ENCODE measurements at places on chromosomes 6 and 20.

DNA sequence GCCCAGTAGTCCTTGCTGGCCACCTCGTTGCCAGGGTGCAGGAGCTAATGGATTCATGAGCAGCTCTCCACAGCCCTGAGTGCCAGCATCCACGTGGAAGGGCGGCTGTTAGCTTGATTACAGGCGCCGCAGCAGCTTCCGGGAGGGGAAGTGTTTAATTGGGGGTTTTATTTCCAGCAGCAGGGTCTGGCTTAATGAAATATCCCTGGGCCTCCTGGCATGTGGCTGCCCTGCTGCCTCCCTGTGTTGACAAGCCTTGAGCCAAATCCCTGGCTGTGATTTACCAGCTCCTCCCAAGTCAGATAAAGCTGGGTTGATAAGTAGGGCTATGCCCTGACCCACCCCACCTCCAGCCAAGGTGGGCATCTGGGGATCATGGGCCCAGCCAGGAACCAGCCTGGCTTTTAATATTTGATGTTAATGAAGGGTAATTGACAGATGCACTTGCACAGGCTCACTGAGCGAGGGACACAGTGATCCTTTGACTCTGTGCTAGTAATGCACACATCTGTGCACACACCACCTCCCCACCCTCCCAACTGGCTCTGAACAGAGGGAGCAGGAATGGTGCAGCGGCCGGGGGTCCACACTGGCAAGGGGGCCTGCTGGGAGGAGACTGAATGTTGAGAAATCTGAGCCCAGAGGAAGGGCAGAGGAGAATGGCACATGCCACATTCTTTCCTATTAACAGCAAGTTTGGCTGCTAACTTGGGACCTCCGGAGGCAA, 13.6 kb downstream of the GLP1R start:
- DNase-seq, result no peak

GRCh38 chr6:134928151-134928900, 21.6 kb downstream of the ALDH8A1 start:
- no peak for DNase-seq

GRCh38 chr6:118889163-118889562, 4.8 kb upstream of the ASF1A start:
- DNase-seq, result no peak

- peak; percentile 23 for DNase-seq
Observed at GRCh38 chr20:58839474-58839874, 11.2 kb downstream of the GNAS-AS1 start.

- no peak for DNase-seq
Observed at GRCh38 chr6:121851056-121851455, 415.6 kb downstream of the GJA1 start.

GRCh38 chr6:24848461-24848860, 49.7 kb upstream of the ARMH2 start:
- no peak for DNase-seq

DNA sequence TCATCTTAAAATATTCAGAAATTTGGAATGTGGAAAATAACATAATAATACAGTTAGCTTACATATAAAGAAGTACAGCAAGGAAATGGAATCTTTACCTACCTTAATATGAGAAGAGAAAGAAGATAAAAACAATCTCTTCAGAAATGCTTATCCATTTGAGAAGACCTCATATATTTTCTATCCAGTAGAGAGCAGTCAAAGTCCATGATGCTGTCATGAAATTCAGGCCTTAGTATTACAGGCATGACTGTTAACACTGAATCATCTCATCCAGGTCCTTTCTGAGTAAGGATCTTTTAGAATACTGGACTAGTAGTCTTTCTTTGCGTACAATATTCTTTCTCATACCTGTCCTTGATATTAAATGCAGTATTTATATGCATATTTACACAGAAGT, 713.4 kb downstream of the CD109 start:
- DNase-seq, result peak; percentile 82

DNA sequence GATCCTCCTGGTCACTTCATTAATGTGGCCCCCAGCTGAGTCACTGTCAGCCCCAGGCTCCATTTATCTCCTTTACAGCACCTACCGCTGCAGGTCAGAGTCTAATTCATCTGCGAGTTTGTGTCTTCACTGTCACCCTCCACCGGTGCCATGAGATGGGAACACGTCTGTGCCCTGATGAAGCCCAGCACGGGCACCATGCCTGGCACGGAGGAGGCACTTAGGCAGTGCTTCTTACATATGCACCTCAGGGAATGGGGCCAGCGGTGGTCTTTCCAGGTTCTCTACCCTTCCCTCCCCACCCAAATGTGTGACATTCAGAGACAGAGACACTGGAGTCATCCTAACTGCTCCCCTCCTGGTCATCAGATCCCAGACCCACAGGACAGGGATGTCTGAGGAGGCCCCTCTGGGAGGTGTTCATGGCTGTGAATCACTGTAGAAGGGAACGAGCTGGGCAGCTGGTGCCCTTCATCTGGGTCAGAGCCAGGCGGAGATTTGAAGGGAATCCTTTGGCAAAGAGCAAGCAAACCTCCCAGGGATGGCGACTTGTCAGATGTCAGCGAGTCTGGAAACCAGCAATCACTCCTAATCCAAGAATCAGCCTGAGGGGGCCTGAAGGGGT, 364.6 kb downstream of the PREX1 start:
- DNase-seq, result no peak

DNA sequence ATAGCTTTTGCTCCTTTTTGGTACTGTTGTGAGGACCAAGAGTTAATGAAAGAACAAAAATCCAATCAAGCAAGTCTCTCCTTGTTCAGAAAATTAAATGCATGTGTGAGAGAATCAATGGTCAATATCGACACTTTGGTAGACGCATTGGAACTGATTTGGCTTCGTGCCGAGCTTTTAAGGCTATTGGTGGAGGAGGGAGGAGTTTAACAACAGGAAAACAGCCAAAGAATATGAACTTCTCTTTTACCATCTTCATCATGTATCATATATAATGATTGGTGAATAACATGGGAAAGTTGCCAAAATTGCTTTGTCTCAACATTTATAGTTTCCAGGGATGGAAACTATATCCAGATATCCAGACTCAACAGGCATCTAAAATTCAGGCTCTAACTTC, 266.5 kb upstream of the CITED2 start:
- DNase-seq, result no peak

DNA sequence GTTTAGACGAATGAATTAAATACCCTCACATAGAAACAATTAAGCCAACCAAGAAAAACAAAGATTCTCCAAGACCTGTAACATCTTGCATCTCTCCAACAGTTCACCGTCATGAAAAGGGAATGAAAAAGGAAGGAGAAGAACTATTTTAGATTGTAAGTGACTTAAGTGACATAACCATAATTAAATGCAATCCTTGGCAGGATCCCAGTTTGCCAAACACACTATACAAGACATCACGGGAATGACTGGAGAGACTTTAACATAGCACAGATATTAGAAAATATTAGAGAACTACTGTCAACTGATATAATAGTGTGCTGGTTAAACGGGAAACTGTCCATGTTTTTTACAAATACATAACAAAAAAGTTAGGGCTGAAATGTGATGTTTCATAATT, 22.2 kb downstream of the EPB41L2 start:
- DNase-seq, result no peak

DNA sequence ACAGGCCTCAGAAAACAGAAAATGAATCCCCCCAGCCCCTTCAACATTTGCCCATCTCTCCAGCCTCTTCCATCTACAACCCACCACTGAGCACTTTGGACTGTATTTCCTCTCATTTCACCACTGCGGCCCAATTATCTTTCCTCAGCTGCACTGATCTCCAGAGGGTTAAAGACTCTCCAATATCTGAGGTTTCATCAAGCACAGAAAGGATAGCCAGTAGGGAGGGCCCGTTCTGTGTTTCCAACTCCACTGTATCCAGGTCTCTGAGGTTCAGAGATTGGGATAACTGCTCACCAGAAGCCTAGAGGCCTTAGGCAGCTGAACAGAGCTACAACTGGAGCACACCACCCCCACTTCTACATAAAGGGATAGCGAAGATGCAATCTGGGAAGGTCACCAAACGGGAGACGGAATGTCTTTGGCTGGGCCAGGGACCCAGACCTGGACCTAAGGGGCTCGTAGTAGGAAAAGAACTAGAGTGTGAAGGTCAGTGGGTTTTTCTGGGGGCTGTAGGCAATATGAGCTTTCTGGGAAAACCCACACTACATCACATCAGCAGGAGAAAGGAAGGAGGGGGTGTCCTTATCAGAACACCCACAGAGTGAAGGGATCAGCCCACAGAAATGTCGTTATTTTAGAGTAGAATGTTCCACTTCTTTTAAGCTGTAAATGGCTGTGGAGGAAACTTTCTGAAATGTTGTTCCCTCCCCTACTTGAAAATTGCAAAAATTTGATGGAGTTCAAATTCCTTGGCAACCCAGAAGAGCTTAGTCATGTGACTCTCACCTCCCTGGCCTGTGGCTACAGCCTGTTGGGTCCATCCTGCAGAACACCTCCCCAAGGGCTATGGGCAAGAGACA, 7.3 kb downstream of the KCNK5 start:
- DNase-seq, result no peak

DNA sequence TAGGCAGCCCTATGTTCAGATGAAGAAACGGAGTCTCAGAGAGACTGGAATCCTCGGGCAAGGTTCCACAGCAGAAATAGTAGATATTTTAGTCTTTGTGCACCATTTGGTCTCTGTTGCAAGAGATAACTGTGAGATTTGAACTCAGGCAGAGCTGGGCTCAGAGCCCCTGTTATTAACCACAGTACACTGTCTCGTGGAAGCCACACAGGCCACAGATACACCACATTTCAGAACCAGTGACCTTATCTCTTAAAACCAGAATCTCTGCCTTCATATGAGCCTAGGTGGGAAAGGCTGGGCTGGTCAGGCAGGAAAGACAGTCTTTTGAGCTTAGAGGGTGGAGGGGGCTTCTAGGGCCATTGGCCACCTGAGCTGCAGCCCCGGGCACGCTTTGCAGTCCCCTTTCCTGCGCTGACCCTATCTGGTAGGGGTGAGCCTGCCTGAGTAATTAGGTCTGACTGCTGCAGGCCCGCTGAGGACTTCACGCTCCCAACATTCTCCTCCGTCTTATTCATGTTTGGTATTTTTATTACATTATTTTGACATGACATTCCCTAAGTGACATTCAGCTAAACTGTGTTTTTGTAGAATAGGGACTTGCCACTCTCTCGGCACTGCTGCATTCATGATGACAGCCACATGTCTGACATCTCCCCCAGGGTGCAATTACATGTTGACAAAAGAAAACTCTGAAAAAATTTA, 71.1 kb downstream of the KCNB1 start:
- DNase-seq, result no peak

- peak; percentile 25 for DNase-seq
Observed at GRCh38 chr20:50130356-50130723, 17.4 kb upstream of the UBE2V1 start.

- DNase-seq, result no peak
Observed at GRCh38 chr6:39984051-39984450, 49.8 kb upstream of the MOCS1 start.

DNA sequence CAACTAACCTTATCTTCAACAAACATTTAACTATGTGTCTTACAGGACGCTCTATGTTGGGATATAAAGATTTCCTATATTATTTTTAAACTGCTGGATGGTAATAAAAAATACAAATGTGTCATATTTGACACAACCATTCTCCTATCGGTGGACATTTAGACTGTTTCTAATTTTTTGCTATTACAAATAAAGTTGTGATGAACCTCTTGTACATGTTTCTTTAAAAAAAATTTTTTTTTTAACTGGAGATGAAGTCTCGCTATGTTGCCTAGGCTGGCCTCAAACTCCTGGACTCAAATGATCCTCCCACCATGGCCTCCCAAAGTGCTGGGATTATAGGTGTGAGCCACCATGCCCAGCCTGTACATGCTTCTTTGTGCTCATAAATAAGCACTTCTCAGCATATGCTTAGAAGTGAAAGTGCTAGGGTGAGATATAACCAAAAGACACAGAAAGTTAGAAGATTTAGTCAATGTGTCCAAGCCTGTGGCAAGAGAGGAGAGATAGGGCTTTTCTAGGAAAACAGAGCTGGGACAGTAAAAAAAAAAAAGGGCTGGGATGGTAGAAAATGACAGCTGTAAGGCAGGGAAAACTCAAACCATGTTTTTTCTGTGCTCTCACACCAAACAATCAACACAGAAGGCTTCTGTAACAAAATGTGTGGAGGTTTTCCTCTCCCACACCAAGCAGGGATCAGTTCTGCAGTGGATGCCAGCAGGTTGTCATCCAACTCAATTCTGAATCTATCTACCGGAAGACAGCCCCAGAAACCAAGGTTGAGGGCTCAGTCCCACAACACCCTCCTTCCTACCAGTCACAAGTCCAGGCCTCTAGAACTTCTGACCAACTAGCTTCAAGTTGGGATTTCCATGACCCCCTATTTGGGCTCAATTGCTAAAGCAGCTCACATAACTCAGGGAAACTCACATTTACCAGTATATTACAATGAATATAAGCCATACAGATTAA, 70.0 kb upstream of the SMIM29 start:
- no peak for DNase-seq

GRCh38 chr6:68559070-68559469, 76.0 kb upstream of the ADGRB3 start:
- DNase-seq, result peak; percentile 15

DNA sequence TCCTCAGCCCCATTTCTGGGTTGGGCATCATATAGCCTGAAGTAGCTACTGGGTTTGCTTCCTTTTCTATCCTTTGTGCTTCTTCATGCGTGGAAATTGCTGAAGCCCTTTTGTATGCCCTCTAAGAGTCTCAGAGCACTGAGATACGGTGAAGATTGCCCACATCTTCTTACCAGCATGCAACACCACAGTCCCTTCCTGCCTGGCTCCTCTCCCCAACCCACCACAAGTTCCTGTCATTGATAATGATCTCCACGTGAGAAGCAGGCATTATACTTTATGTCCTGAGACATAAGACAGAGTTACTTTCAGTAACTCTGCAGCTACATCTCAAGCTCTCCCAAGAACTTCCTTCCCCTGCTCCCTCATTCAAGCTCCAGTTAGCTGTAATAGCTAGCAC, 15.8 kb upstream of the PLCB4 start:
- peak; percentile 17 for DNase-seq

DNA sequence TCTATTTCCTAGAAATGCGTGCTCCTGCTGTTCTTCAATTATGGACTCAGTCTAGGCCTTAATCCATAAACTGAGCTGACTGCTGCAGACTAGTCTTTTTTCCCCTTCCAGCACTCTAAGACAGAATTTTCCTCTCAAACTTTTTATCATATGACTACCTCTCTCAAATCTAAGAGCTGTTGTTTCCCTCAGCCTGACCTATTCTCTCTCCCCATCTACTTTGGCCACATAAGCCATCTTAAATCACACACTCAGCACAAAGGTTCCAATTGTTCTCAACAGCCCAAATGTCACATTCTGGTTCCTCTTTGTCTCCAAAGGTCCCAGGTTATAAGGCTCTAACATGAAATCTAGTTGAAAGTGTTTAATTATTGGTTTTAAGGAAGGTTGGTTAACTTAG, 85.2 kb downstream of the PRSS35 start:
- no peak for DNase-seq

DNA sequence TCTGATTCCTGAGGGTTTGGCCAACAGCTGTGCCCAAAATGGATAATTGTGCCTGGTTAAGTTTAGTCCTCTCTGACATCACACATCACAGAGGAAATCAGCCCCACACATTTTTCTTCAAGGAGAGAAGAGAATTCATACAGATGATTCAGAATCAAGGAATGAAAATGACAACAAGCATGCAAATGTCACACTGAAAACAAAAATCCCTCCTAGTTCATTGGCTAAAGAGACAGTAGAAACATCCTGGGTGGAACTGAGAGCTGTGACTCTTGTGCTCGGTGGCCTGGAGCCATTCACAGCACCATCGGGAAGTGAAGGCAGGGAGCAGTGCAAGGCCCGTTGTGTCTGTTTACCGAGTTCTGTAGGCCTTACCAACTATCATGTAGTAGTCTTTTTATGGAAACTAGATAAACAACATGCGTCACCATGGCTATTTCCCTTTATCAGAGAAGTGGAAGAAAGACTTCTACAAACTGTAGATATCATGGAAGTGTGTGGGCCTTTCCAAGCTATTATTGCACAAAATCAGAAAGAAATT, 81.7 kb upstream of the TENT5A start:
- peak; percentile 77 for DNase-seq
